ENCODE measurements at places on chromosomes 3 and 15.

GRCh38 chr15:41022487-41023090, 69.3 kb downstream of the CHAC1 start:
- peak; percentile 60 for DNase-seq

- no peak for DNase-seq
Observed at GRCh38 chr3:149021830-149022229, 30.5 kb downstream of the GYG1 start.

GRCh38 chr15:60957111-60957510, 272.0 kb downstream of the RORA start:
- no peak for DNase-seq

- DNase-seq: peak; percentile 23
Observed at GRCh38 chr15:93029214-93029835, 59.7 kb downstream of the RGMA start.

GRCh38 chr3:100645913-100646312, 36.5 kb downstream of the ADGRG7 start:
- DNase-seq: no peak

- DNase-seq: no peak
Observed at GRCh38 chr3:69385723-69386555, at the start of gene FRMD4B. Gene FRMD4B, minus strand, starts transcription at chr3:69386088. Its CDS starts 99 bp downstream, at chr3:69385989.

- DNase-seq: peak; percentile 70
Observed at GRCh38 chr3:46406788-46407611, at the start of the genes CCR5AS and CCRL2. Gene CCR5AS, minus strand, starts transcription at chr3:46407066. Gene CCRL2, plus strand, starts transcription at chr3:46407259. Its CDS starts 821 bp downstream, at chr3:46408080.

DNA sequence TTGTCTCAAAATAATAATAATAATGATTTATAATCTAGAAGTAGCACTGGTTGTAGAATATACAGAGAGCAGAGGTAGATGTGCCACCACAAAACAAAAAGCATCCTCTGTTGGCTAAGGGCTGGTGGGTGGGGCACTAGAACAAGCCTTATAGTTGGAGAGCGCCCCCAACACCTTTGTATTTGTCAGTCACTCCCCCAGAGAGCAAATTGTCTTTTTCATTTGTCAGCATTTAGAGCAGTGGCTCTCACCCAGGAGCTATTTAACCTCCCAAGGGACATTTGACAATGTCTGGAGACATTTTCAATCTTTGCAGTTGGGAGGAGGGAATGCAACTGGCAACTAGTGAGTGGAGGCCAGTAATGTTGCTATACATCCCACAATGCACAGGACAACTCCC, 6.3 kb downstream of the KAT2B start:
- no peak for DNase-seq

GRCh38 chr3:189625572-189625971, 5.6 kb upstream of the TP63 start:
- no peak for DNase-seq

GRCh38 chr3:37308247-37308646, 133.9 kb upstream of the LRRFIP2 start:
- peak; percentile 18 for DNase-seq

DNA sequence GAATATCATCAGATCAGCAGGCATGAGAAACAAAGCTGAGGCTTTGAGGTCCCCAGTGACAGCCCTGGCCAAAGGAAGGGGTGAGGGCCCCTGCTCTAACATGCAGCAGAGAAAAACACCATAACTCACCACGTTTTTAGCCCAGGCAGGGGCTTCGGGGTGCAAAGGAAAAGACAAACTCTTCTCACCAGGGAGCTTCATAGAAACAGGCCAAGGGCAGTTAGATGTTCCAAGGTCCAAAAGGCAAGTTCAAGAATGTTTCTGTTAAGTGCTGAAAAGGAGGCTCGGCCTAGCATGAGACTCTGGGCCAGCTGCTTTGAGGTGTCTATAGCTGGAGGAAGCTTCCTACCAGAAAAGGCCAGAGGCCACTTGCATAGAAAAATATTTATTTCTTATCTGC, 608.4 kb upstream of the CFAP20DC start:
- no peak for DNase-seq

- no peak for DNase-seq
Observed at GRCh38 chr3:147937341-147937740, 528.2 kb downstream of the ZIC1 start.

- DNase-seq: no peak
Observed at GRCh38 chr15:70499791-70500190, 263.6 kb downstream of the UACA start.

DNA sequence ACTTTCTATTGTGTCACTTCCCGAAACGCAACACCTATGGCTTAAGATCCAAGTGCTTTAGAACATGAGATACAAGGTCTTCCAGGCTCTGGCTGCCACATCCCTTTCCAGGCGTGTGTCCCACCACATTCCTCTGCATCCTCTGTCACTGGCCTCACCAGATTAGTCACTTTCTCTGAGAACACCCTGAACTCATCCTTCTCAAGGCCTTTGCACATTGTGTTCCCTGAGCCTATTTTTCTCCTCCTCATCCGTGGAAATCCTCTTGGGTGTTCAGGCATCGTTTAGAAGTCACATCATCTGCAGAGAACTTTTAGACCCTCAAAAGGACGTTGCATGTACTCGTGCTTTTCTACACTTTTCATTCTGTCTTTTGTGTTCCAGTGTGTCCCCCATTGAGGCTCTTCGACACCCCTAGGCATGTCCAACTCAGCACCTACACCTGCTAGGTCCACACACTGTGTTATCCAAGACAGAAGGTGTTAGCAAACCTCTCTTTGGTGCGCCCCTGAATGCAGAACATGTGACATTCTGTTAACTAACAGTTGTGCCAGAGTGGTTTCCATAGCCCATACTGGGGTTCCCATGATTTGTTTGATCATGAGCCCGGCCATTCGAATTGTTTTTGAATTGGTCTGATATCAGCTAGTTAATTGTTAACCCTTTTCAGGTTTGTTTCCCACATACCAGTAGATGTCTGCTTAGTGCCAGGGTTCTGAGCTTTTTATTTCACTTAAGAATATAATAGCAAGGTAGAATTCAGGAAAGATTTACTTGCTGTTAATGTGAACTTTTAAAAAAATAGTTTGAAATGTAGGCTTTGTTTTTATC, 67.2 kb downstream of the LPP start:
- DNase-seq: no peak

DNA sequence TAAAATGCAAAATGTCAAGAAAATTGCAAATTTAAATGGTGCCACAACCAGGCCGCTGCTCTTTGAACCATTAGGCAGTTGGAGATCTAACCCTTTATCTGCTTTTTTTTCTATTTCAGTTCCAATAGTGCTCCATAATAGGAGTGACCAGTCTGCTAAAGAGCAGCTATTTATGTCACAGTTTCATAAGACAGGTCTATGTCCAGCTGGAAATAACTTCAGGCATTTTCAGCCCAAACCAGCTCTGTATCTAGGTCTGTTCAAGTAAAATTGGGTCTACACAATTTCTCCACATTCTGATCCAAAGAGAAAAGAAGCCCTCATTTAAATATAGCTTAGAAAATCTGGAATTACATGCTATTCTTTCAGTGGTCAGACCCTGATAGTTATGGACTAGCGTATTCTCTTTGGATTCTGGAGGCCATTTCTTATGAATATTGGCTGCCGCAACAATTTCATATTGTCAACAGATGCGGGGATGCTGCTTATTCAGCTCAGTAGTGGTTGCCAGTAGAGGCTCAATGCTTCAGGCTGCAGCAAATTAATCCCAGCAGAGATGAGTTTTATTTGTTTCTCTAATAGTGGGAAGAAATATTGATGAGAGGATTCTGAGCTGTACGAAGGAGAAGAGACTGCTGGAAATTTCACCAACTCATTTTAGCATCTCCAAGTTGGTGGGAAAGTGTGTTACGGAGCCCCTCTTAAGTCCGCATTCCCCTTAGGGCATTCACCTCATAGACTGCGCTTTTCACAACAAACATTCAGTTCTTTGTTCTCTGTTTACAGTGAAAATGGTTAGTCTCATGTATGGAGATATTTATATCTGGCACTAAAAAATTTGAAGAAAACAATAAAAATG, 887.0 kb downstream of the ROBO1 start:
- DNase-seq: no peak

GRCh38 chr3:167684388-167684993, 30.7 kb upstream of the WDR49 start:
- peak; percentile 61 for DNase-seq

- DNase-seq: no peak
Observed at GRCh38 chr3:40398346-40398745, 11.4 kb downstream of the ENTPD3 start.

DNA sequence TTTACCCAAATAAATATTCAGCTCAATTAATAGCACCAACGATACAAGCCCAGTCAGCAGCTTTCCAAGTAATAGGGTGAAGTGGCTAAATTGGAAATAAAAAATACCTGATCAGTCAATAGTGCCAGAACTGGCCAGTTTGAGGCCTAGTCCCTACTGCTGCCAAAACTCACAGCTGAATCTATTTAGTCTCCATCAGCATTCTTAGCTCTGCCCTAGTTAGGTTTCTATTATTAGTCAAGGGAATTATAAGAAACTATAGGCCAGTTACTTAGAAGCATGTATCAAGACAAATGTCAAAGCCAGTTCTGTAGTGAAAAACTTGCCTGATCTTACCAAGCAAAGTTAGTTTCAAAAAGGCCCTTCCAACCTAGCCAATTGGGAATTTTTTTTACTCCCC, 146.2 kb upstream of the ZBTB20 start:
- no peak for DNase-seq

DNA sequence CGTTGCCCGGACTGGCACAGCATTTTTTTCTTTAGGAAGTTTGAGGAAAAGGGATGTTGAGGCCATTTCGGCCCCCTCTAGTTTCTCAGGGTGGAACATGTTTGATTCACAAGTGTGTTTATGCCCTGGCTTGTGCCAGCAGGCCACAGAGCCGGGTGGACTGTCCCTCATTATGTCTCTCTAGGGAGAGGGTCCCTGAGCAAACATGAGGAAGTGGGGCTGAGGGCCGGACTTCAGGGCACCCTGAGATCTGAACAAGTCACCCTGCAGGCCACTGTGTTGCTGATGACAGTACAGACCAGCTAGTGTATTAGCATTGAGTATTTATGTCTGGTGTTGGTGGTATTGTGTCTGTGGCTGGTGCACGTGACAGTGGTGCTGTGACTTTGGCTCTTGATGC, 34.9 kb downstream of the RNU5B-1 start:
- no peak for DNase-seq

DNA sequence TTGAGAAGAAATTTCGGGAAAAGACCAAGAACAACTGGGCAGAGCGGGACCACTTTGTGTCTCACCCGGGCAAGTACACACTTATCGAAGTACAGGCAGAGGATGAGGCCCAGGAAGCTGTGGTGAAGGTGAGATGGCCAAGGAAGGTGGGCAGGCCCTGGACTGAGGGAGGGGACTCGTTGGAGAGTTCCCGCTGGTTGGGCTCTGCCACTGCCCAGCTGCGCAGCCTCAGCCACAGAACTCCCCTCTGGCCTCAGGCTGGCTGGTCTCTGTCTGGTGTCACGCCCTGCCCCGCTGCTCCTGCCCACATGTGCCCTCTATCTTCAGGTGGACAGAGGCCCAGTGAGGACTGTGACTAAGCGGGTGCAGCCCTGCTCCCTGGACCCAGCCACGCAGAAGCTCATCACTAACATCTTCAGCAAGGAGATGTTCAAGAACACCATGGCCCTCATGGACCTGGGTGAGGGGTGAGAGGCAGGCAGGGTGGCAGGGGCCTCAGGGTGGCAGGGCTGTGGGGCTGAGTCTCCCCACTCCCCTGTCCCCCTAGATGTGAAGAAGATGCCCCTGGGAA, 2.4 kb downstream of the PARP3 start:
- no peak for DNase-seq

GRCh38 chr3:21729888-21730459, 21.0 kb downstream of the ZNF385D start:
- DNase-seq: no peak

GRCh38 chr15:69921626-69922619, 175.8 kb downstream of the TLE3 start:
- DNase-seq: peak; percentile 45

Data from MV-4-11 (cell line).